Pancreas (tissue), 10 donors: ENCODE measurements at places on chromosomes 7 and 10. TPM values are rescaled to one million over a fixed set of nuclear protein-coding genes. Genes with fewer than 3 reads are reported as not detected.

- no peak for DNase-seq
These were observed 128.1 kb upstream of the ANK3 start for GRCh38 chr10:60517805-60518204.

Gene ASZ1
- total RNA-seq = not detected

- DNase-seq = no peak
These were observed at the start of gene NRG3 for GRCh38 chr10:81874875-81875466. NRG3 (plus strand) TSS chr10:81875194.

Gene UCMA
- not detected for total RNA-seq
